ENCODE measurements at places on chromosomes 11 and 22.

- no peak for DNase-seq
Observed at GRCh38 chr22:41343717-41344116, 38.0 kb upstream of the TEF start.

GRCh38 chr11:118111019-118111743 is 24.4 kb upstream of the SMIM35 start:
- DNase-seq, result no peak

DNA sequence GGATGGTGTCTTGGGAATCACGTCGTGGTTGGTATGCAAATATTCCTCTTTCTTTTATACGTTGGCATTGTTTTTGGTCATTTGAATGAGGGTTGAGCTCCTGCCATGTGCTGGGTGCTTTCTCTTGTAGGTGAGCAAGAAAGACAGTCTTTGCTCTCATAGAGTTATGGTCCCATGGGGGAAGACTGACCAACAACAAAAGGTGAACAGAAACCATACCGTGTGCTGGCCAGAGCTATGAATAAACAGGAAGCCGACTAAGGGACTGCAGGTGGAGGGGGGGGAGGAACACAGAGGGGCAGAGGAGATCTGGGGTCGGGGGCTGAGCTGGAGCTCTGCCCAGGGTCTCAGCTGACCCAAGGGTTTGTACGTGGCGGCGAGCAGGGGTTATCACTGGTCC is 245.3 kb downstream of the CTTN start:
- DNase-seq, result no peak

GRCh38 chr11:114252767-114253166 is 43.4 kb upstream of the NNMT start:
- DNase-seq, result no peak

DNA sequence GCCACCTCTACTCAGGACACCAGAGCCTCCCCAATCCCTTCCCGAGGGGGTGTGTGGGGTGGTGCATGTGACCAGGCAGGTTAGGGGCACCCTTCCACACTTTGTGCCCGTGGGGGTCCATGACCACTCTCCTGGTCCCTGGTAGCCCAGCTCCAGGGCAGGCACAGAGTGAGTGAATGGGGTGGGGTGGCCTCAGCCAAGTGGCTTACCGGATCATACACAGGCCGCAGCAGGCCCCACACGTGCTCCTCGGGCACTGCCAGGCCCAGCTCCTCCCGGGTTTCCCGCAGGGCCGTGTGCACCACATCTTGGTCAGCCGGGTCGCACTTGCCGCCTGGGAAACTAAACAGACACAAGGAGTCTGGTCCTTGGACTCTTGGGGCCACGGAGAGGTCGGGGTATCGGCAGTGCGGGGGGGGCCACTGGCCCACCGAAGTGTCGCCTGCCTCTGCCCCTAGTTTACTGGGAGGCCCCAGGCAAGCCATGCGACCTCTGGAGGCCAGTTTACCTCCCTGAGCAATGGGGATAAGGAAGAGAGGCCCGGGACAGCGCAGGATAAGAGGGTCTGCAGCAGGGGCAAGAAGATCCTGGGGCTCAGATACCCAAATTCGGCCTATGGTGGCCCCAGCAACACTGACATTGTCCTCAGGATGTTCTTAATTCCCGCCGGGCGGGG is 889 bp downstream of the NUDT8 start:
- DNase-seq, result no peak

- no peak for DNase-seq
Observed at GRCh38 chr11:119585043-119585781, 143.8 kb downstream of the NECTIN1 start.

DNA sequence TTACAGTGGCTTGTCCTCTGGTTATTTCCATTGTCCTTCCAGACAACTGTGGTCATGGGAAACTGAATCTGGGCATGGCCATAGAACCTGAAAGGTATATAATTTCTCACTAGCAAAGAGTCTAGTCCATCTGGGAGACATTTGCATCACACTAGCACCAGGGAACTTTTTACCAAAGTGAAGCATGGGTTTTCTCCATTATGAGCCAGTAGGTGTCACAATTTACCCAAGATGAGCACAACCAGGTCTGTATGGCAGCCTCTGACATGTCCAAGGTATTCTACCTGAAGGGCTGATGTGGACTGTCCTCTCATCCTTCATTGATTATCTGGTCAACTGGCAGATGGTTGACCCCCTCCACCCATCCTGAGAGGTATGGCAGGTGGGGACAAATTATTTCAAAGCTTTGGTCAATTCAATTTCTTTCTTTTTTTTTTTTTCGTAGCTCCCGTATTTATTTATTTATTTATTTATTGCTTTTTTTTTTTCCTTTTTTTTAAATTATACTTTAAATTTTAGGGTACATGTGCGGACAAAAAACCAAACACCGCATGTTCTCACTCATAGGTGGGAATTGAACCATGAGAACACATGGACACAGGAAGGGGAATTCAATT is 425.9 kb downstream of the TMEM135 start:
- DNase-seq, result no peak

- no peak for DNase-seq
Observed at GRCh38 chr11:32172041-32172847, 81.4 kb downstream of the RCN1 start.
